ENCODE measurements at places on chromosomes 11 and 22.

- no peak for DNase-seq
Measured at GRCh38 chr11:61985869-61986268, 18.4 kb upstream of the FTH1 start.

DNA sequence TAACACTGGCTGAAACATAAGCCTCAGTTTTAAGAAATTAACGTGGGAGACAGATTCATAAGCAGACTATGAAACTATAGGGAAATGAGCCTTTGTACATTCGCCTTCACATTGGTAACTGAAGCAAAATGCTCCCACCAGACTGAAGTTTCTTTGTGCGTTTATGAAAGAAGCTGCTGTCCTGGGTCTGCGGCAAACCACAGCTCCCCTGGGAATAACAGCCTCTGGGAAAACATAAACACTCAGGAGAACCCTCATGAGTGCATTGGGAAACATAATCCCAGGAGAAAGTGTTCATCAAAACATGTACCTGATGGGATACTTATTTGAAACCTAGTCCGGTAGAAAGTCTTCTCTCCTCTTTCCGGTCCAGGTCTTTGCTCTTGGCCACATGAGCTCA, 193.1 kb upstream of the LARGE1 start:
- no peak for DNase-seq

DNA sequence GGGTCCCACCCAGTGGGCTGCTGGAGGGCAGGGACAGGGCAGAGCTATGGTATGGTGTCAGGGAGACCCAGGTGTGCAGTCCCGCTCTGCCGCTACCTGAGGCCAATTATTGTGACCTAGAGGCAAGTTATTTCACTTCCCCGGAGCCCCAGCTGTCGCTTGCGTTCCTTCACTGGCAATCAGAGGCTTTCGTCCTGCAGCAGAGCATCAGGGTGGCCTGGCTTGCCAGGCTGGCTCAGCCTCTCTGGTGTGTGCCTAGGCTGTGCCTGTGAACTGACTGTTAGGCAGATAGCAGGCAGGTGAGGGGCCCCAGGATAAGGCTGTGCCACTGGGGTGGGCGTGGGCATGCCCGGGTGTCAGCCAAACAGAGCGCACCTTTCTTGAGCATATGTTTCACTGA, 31.4 kb downstream of the GLB1L2 start:
- DNase-seq, result no peak

DNA sequence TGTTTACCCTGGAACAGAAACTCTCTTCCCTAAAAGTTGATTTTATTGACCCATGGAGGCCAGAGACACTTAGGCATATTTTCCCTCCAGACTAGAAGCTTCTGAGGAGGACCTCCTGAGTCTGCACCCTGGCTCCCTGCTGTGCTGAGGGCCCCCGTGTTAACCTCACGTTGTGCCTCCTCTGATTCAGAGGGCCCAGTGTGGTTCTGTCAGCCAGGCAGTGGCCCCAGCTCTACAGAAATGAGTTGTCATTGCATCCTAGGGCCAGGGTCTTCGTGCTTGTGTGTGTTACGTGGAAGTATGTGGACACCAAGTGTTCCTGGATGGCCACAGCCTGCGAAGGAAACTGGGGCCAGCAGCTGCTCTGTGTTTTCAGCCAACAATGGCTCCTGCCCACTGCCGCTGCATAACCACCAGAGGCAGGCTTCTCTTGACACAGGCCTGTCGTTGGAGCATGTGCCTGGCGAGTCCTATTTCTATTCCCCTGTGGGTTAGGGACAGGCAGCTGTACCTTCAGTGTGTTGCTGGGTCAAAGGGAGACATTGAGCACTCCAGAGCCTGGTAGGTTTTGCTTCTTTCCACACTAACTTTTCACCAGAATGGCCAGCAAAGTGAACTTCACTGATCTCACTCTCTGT, 44.5 kb downstream of the MED15 start:
- peak; percentile 57 for DNase-seq

GRCh38 chr11:120200677-120201076, 10.2 kb upstream of the OAF start:
- no peak for DNase-seq

GRCh38 chr11:125258291-125259032, 93.9 kb downstream of the PKNOX2 start:
- no peak for DNase-seq

DNA sequence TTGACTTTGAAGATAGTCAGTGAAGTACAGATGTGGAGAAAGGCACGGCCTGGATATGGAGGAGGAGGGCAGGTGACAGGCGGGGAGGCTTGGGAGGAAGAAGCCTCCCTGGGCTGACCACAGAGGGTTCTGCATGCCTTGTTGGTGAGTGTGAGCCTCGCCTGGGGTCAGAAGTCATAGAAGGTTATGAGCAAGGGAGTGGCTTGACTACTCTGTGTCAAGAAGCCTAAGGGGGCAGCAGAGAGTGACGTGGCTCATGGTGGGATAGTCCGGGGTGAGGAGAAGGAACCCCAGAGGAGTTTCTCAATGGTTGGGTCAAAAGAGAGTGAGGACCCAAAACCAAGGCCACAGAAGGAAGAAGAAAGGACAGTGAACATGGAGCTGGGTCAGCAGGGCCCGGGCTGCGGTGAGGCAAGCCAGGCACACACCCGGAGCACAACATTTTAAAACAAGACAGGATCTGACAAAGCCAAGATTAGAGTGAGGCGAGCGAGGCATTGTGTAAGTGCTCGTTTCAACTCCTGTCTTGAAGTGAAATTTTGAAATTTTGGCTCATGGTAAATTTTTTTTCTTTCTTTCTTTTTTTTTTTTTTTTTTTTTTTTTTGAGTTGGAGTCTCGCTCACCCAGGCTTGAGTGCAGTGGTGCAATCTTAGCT, 31.9 kb downstream of the PDGFB start:
- DNase-seq, result no peak

GRCh38 chr11:2694495-2694894, 5.3 kb downstream of the KCNQ1OT1 start:
- no peak for DNase-seq

DNA sequence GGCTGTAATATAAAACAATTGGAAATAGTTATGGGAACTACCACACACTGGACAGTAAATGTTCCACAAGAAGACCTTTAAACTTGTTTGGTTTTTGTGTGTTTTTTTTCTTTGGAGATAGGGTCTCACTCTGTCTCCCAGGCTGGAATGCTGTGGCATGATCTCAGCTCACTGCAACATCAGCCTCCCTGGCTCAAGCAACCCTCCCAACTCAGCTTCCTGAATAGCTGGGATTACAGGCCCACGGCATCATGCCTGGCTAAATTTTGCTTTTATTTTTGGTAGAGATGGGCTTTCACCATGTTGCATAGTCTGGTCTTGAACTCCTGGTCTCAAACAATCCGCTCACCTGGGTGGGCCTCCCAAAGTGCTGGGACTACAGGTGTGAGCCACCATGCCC, 121.0 kb downstream of the MPPED2 start:
- no peak for DNase-seq

DNA sequence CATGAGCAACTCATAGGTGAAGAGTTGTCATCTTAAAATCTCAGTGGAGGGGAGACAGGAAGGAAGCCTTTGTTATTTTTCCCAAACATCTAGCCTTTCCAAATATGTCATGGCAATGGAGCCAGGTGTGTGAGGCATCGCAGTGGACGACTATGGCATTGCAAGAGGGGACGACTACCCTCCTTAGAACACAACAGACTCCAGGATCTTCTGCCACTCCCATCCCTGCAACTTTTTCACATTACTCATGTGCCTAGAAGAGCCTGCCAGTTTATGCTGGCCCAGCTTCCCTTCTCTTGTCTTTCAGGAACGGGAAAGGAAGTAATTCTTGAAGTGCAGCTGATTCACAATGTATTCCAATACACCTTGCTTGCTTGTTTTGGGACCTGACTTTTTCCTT, 1008.4 kb downstream of the OPCML start:
- DNase-seq, result no peak

GRCh38 chr22:49936018-49936972, 17.9 kb downstream of the CRELD2 start:
- DNase-seq, result peak; percentile 98

DNA sequence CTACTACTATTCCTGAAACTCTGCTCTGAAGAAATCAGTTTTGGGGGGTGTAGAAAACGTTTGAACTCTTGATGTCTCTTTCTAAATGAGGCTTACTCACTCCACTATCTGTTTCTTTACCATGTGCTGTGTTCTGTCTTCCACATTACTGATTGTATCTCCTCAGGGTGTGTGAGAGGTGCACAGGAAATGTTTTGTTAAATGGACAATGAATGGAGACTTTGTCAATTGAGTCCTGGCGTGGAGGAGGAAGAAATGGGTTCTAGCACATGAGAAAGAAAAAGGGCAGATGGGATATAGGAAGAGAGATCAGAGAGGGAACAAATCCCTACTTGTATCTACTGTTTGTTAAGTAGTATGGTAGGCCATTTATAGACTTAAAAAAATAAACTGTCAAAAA, 577.1 kb upstream of the CCDC90B start:
- no peak for DNase-seq

DNA sequence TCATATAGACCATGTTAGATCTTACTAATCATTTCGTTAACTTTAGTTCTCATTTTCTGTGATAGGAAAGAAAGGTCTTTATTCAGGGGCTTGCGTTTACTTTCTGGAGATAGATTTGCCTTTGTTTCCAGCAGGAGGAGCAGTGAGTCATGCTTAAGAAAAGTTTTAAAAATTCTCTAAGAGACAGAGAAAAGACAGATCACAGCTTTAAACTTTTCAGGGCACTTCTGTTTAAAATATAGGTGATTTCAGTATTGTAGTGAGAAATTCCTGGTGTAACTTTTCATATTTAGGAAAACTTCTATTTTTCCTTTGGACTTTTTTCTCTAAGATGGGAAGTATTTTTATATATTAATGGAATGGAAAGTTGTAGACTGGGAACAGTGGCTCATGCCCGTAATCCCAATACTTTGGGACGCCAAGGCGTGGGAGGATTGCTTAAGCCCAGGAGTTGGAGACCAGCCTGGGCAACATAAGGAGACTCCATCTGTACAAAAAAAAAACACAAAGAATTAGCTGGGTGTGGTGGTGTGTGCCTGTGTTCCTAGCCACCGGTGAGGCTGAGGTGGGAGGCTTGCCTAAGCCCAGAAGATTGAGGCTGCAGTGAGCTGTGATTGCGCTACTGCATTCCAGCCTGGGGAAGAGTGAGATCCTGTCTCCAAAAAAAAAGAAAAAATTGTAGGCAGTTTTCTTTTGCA, 60.3 kb downstream of the ATXN10 start:
- DNase-seq, result no peak

- no peak for DNase-seq
Measured at GRCh38 chr11:115244296-115244695, 259.9 kb downstream of the CADM1 start.

GRCh38 chr11:134024420-134025081, 44.3 kb upstream of the JAM3 start:
- no peak for DNase-seq

- DNase-seq, result peak; percentile 76
Measured at GRCh38 chr22:37824674-37825641, 1.8 kb downstream of the GALR3 start.
